Type B pancreatic cell (in vitro differentiated cells): ENCODE measurements at places on chromosomes 16 and 17. TPM values are rescaled to one million over a fixed set of nuclear protein-coding genes. Genes with fewer than 3 reads are reported as not detected.
A peak's percentile ranks its signal among the peaks of the same experiment; 100 is the strongest.

DNA sequence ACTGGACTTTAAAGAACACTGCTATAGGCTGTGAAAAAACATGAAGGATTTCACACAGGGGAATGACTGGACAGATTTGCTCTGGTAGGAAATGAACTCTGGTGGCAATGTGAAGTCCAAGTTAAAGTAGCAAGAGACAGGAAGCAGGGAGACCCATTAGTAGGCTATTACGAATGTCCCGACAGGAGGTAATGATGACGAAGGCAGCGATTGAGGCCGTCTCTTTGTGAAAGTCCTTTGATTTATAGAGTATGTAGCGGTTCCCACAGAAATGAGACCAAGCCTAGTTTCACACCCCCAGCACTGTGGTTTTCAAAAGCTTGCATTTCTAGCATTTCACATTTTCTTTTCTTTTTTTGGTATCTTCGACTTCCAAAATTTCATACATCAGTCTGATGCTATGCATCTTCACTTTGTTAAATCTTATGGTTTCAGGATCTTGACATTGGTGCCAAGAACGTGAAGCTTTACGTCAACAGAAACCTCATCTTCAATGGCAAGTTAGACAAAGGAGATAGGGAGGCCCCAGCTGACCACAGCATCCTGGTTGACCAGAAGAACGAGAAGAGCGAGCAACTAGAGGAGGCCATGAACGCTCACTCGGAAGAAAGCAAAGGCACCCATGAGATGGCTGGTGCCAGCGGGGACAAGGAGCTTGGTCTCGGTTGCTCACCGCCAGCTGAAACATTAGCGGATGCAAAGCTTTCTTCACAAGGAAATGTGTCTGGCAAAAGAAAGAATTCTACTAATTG lies 189.8 kb downstream of the KATNIP start:
- H3K4me1 ChIP-seq, result peaks cover 24% of the 10 kb centered on the region
- peaks cover 41% of the 10 kb centered on the region for H3K36me3 ChIP-seq
- H3K4me3 ChIP-seq, result no peak overlapping the region
- H3K27ac ChIP-seq, result peak overlapping the region; percentile 19

- no peaks in the 10 kb centered on the region for H3K36me3 ChIP-seq
- peaks cover 47% of the 10 kb centered on the region for H3K4me1 ChIP-seq
- H3K4me3 ChIP-seq, result peak overlapping the region; percentile 92
- H3K27ac ChIP-seq, result peak overlapping the region; percentile 98
- DNase-seq, result no peak
These were observed 804 bp downstream of the ATP6V0C start for GRCh38 chr16:2514333-2515179.

DNA sequence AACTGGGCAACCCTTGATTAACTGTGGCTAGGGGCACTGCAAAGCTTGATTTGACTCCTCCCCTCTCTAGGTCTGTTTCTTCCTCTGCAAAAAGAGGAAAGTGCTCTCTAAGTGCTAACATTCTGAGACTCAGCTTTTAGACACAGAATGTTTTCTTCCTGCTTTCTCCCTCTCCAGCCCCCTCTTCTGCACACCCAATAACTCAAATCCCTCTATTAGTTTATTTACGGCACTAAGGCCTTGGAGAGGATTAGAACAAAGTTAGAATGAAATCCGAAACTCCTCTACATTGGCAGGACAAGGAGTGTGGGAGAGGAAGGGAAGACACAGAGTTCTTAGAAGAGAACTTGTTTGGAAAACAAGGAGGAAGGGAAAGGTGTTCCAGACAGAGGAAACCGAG lies 3.3 kb upstream of the SBK1 start:
- H3K27me3 ChIP-seq, result no peaks in the 10 kb centered on the region
- H3K36me3 ChIP-seq, result no peaks in the 10 kb centered on the region
- peaks cover 14% of the 10 kb centered on the region for H3K4me1 ChIP-seq
- H3K4me3 ChIP-seq, result peak overlapping the region; percentile 63

DNA sequence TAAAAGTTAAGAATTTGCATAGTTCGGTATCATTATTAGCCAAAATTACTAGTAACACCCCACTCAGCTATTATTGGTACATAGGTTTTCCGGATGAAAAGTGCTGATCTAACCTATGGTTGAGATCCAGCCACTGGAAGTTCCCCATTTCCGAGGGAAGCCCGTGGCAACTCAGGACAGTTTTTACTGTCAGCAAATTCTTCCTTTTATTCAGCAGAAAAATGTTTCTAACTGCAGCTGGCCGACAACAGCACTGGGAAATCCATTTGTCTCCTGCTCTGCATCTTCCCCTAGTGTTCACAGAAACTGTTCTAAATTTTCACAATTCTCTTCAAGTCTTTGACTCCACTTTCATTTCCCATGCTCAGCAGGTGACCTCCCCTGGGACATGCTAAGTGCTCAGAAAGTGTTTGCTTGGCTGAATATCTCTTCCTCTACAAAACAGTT lies 15.5 kb upstream of the MMD start:
- no peak for DNase-seq
- peaks cover 2% of the 10 kb centered on the region for H3K27me3 ChIP-seq
- H3K36me3 ChIP-seq, result no peaks in the 10 kb centered on the region
- H3K27ac ChIP-seq, result no peak overlapping the region
- H3K4me3 ChIP-seq, result no peak overlapping the region

DNA sequence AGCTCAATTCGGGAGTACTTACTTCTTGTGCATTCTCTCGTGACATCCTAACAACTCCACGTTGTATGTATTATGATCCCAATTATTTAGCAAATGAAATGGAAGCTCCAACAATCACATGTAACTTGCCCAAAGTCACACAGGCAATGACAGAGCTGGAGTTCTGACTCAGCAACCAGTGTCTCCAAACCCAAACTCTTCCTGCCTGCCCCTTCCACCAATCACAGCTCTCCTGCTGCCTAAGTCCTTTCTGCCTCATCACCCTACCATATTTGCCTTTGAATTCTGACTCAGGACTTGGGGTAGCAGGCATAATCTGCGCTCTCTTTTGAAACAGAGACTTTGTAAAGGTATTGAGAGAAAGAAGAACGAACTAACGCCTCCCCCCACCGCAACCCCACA lies 245.2 kb upstream of the MAF start:
- no peak for DNase-seq
- H3K27ac ChIP-seq, result no peak overlapping the region
- no peak overlapping the region for H3K4me3 ChIP-seq
- H3K4me1 ChIP-seq, result peaks cover 9% of the 10 kb centered on the region
- H3K27me3 ChIP-seq, result peaks cover 3% of the 10 kb centered on the region

GRCh38 chr17:47905221-47905733 lies 9.2 kb downstream of the SP2 start:
- DNase-seq, result no peak
- H3K4me1 ChIP-seq, result peaks cover 11% of the 10 kb centered on the region
- no peaks in the 10 kb centered on the region for H3K27me3 ChIP-seq
- H3K27ac ChIP-seq, result no peak overlapping the region
- H3K4me3 ChIP-seq, result no peak overlapping the region
- H3K36me3 ChIP-seq, result peaks cover 13% of the 10 kb centered on the region

DNA sequence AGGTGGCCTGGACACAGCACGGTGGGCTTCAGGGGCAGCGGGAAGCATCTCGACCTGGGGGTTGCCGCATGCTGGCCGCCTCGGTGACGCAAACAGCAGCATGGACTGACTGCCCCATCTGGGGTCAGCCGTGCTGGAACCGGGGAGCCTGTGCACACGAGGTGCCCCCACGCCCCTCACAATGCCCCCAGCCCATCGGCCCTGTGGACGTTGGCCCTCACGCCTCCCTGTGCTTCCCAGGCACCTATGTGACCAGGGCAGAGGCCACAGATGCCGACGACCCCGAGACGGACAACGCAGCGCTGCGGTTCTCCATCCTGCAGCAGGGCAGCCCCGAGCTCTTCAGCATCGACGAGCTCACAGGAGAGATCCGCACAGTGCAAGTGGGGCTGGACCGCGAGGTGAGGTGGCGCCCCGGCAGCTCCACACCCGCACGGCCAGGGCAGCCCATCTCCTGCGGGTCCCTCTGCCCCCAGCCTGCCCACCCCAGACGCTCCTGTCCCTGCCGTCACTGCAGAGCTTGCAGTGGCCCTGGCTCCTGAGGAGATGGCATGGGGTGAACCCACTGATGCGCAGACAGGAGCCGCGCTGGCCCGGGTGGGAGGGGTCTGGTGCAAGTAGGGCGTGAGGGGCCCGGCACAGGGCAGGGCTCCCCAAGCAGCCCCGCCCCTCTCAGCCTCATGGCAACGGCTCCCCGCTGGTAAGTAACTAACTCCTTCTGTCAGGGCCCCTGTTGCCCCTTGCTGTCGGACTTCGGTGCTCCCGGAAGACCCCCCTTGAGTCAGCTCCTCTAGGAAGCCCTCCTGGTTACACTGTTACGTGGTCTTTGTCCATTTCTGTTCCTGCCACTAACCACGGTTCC lies 13.6 kb downstream of the CDH15 start:
- H3K4me3 ChIP-seq, result no peak overlapping the region
- no peak overlapping the region for H3K27ac ChIP-seq
- H3K4me1 ChIP-seq, result no peaks in the 10 kb centered on the region

DNA sequence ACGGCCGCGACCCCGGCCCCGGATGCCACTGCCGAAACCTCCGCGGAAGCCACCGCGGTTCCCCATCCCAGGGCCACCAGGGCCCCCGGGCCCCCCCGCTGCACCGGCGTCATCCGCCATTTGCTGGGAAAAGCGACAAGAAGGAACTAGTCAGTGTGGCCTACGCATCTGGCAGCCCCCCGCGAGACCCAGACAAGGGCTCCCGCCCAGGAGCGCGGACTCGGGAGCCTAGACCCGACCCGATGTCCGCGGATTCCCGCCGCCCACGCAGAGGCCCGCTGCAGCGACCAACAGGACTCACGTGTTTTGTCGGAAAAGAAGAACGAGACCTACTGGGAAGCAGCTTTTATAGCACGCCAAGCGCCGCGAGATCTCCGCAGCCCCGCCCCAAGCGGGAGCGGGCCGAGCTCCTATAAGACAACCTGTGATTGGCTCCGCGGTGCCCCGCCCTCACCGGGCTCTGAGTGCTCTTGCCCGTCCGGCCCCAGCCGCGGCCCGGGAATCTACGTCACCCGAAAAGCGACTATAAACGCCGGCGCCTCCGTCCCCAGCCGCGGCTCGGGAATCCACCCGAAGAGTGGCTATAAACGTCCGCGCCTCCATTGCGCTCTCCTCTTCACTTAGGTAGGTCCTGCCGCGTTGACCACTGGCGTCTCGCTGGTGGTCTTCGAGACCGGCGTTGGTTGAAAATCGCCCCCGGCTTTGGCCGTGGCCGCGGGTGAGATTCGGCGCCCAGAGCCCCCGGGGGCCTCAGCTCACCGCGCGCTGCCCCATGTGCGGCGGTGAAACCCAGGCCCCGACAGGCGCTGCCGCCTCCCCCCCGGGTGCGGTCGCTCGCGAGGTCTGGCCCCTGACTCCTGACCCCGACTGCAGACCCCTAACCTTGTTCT lies at the start of gene RPS2:
Gene RPS2, minus strand, starts transcription at position 321 of the 890 bp plus-strand sequence. Its CDS starts 201 bp downstream, at position 120.
- peaks cover 26% of the 10 kb centered on the region for H3K4me1 ChIP-seq
- peak; percentile 98 for DNase-seq
- H3K27me3 ChIP-seq, result no peaks in the 10 kb centered on the region
- peak within 1 kb of the TSS; percentile 96 for H3K27ac ChIP-seq

TRAF7 gene
- 71.0 and 81.6 TPM in 2 replicates for total RNA-seq

AANAT gene
- not detected in 2 replicates for total RNA-seq

CRYM gene
- 3.7 and 9.4 TPM in 2 replicates for total RNA-seq

SLC35G6 gene
- total RNA-seq, result not detected in 2 replicates
